ENCODE measurements at places on chromosomes 11 and 22.

DNA sequence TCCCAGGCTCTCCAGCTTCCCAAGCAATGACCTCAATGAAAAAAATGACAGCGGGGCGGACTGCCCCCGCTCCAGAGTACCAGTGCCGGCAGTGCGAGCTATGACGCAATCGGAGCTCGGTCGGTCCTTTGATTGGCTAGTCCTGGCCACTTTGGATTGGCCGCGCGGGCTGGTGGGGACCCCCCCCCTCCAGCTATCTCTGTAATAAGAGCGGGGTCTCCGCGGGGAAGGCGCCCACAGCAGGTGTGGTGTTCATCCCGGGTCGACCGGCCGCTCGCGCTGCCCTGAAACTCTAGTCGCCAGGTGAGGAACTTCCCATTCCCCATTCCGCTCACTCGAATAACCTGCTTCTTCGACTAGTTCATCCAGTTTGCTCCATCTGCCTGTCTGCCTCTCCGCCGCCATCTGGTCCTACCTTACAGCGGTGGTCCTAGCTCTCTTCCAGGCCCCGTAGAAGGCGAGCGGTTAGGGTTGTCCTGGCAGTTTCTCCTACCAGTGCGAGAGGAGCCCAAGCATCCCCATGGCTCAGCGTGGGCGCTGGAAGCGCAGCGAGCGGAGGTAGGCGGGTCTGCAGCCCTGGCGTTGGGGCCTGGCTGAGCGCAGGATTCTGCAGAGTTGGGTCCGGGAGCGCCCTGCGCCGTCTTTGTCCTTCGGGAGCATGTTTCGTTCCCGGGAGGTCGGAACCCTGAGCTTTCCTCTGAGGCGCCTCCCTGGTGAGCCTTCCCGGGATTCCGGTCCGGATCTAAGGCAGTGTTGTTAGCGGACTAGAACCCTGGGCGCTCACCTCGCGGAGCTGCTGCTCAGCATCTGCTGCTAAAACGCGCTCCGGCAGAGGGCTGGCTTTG, at the start of gene CALCB:
CALCB (plus strand) TSS at position 233 of the 845 bp plus-strand sequence. CDS start 1,126 bp downstream, outside the sequence.
- DNase-seq = peak; percentile 64

DNA sequence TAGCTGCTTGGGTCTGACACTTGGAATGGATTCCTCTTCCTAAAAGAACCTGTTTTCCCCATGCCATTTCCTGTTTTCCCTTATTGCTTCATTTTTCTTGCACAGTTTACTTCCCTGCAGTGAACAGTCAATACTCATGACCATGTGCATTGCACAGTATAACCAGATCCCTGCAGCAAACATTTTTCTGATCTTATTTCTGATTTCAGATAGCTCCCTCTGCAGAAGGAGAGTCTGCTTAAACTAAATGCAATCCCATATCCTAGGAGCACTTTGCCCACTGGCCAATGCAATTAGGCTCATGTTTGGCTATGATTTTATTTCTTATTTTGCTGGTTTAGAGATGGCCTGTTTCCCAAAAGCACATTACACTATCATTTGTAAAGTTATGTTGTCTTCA, 96.7 kb upstream of the CD44 start:
- DNase-seq = no peak

DNA sequence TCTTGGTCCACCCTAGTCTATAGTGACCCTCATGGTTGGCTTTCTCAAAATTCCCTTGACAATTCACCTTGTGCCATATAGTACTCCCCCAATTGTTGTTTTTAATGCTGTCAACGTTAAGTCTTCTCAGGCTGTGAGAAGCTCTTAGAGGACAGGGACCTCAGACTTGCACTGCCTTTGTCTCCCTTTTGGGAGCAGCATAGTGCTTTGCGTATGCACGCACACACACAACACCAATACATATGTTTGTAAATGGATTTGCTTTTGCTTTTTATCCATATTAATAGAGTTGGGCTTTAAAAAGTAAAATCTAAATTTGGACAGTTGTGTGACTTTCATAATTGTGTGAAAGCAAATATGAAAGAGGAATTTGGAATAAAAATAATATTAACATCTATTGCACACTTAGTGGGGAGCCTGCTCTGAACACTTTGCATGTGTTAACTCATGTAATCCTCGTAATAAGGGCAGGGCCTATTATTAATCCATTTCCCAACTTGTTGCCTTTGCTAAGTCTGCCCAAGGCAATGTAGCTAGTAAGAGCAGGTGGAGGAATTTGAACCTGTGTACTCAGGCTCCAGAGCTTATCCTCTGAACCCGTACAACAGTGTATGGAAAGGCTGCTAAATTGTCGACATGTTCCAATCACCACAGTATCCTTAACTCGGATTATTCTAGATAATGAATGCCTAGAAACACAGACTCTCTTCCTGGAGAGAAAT, 257.7 kb upstream of the NARS2 start:
- no peak for DNase-seq

DNA sequence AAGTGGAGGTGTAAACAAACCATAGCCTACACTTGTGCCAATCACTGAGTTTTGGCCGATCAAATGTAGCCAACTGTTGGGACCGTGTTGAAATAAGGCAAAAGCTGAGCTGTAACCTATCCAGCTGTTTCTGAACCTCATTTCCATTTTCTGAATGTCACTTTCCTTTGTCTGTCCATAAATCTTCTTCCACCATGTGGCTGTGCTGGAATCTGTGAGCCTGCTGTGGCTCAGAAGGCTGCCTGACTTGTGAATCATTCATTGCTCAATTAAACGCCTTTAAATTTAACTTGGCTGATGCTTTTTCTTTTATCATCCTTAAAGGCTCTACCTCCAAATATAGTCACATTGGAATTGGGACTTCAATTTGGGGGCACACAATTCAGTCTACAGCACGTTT, 203.1 kb upstream of the MPPED2 start:
- DNase-seq = no peak

- DNase-seq = peak; percentile 60
Measured at GRCh38 chr11:36149538-36150242, 139.5 kb downstream of the COMMD9 start.

DNA sequence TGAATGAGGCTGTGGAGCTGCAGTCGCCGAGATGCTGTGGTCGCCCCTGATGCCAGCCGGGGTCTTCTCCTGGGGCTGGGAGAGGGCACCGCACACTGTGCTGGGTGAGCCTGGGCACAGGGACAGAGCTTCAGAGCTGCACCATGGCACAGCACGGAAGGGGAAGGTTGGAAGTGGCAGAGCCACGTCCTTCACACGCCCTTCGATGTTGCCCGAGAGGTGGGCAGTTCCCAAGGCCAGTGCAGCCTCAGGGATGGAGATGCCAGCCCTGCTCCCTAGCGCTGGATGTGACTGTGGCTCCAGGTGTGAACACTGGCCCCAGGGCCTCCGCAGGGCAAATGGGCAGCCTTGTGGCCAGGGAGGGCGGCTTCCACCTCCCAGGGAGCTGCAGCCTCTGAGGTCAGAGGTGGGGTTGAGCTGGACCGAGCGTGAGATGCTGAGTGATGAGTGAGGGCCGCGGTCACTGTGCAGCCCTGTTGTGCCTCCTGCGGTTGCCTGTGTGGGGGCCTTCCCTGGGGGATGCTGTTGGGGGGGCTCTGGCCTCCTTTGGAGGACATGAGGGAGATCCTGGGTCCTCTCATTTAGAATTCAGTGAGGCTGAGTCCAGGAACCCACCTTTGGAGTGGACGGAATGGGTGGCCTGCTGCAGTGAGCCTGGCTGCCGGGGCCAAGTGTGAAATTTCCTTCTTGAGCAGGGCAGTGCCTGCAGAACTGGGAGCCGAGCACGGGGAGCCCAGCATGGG, 1090.0 kb downstream of the BRD1 start:
- DNase-seq = no peak

- DNase-seq = no peak
Measured at GRCh38 chr11:7890417-7891172, 40.5 kb downstream of the OR10A6 start.

- no peak for DNase-seq
Measured at GRCh38 chr11:19921976-19922688, 209.5 kb downstream of the NAV2 start.

- no peak for DNase-seq
Measured at GRCh38 chr11:123505546-123506299, 75.7 kb downstream of the GRAMD1B start.

- no peak for DNase-seq
Measured at GRCh38 chr22:32413719-32414118, 1.7 kb upstream of the RTCB start.

DNA sequence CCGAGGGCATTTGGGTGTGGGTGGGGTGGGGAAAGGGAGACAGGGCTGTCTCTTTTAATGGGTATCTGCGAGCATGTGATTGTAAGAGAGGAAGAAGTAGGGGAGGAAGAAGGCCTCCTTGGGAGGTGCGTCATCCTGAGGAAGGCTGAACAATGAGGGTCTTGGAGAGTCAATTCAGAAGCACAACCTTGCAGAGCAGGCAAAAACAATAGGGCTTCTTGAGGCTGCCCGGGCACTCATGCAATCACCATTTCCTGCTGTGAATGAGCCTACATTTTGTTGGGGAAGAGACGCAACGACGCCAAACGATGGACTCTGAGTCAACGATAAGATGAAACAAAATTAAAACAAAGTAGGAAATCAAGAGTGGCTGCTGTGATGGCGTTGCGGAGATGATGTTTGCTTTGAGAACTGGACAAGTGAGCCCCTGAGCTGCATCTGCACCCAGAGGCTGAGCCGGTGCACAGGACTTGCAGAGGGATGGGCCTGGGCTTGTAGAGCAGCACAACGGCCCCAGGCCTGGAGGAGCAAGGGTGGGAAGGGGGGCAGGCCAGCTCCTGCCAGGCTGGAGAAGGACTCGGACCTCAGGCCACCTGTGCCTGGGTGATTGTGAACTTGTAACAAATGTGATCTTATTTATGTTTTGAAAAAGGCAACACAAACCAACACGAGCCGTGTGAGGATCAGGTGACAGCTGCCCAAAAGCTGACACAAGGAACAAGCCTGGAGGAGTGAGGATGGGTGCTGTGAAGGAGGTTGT, 92.3 kb upstream of the B3GAT1 start:
- DNase-seq = no peak

- DNase-seq = no peak
Measured at GRCh38 chr22:43624144-43624998, 187.7 kb downstream of the EFCAB6 start.

DNA sequence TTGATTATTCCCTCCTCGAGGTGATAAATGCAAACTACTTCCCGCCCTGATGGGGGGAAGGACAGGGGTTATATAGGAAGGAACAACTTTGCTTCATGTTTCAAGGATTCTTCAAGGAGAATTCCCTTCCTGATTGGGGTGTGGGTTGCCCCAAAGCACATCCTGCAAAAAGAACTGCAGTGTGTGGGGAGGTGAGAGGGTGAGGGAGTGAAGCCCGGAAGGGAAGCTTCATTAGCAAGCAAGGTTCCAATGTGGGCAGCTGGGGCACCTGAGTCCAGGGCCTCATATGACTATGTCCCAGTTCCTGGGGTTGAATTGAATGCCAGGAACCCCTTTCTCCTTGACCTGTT, 326.0 kb downstream of the MN1 start:
- DNase-seq = no peak

- DNase-seq = no peak
Measured at GRCh38 chr22:39719559-39720450, 149.3 kb downstream of the CACNA1I start.

- DNase-seq = no peak
Measured at GRCh38 chr11:129191649-129192048, 476 bp downstream of the ARHGAP32 start.

GRCh38 chr11:96259134-96259830, 83.7 kb downstream of the MAML2 start:
- DNase-seq = no peak

DNA sequence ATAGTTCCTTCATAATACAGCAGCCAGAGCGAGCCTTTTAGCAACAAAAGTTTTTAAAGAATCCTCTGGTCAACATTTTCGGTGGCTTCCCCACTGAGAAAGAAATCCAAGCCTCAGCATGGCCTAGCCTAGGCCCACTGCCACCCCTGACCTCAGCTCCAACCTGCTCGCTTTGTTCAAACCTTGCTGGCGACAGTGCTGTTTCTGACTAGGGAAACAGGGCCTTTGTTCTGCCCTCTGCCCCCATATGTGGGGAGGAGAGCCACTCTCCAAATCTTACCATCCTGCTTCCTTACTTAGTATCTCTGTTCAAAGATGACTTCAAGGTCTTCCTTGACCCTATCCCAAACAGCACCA, 95.8 kb downstream of the CCDC83 start:
- no peak for DNase-seq

Measured in stimulated activated CD4-positive, alpha-beta T cell treated with anti-CD3 and anti-CD28 coated beads, Interleukin-15, amount 100 ng/mL, for 24 hours (primary cell).